ENCODE measurements at places on chromosomes 1 and 21.
A peak's percentile ranks its signal among the peaks of the same experiment; 100 is the strongest.

DNA sequence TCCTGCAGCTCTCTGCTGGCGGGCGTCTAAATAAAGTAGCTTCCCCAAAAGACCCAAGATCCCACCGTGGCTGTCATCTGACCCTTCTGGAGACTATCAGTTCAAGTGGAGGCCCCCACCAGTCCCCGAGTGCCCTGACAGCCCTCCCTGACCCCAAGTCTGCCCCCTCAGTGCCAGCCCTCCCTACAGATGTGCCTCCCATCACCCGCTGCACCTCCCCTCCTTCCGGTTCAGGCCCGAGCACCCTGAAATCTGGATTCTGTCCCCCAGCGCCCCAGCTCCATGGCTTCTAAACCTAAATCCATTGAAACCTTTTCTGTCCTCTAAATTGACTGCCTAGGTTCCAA, 595 bp downstream of the IL10RB start:
- no peak for DNase-seq

DNA sequence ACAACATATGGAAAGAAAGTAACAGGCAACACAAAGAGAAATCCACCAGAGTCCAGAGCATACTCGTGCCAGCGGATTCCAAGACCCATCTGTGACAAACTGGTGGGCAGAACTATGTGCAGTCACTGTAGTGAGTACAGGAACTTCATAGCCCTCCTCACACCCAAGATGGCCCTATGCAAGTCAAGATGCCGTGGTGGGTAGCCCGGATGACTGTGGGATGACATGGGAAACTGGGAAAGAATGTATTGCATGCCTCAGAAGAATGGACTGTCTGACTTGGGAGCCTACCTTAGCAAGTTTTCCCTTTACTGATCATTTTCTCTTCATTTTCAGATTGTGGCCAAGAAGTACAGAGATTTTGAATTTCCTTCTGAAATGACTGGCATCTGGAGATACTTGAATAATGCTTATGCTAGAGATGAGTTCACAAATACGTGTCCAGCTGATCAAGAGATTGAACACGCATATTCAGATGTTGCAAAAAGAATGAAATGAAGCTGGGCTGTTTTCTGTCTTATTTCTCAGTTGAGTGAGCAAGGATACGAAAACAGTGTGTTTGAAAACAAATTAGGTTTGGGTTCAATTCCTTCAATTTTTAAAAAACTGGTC, 47.3 kb downstream of the CLIC6 start:
- no peak for DNase-seq

- DNase-seq, result peak; percentile 85
These were observed 23.8 kb downstream of the KNCN start for GRCh38 chr1:46527474-46528296.

DNA sequence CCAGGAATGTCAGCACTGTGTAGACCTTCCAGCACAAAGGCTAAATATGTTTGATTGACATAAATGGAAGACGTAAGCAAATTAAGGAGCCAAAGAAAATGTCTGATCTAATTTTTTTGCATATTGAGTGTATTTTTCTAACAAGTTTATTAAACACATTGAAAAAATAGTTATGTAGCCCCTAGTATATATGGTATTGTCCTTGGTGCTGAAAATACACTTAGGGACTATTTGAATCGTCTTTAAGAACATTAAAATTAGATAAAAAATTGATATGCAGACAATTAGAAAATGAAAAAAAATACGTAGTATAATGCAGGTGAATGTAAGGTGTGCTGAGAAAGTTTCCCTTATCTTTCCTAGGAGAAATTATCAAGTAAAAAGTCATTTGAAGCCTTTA, 337.0 kb downstream of the OMA1 start:
- no peak for DNase-seq

DNA sequence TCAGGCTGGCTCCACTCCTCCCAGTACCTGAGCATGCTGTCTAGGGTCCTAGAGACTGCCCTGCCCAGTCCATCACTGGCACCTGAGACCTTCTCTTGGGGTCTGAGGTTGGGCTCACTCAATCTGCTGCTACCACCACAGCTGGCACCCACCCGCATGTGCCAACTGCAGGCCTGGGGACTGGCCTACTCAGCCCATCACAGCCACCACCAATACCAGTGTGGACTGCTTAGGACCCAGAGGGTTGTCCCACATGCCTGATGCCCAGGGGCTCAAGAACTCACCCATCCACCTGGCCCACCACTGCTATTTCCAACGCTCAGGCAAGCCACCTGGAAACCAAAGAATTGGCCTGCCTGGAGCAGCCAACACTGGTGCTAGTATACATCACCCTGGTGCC, 63.5 kb downstream of the CYP4B1 start:
- DNase-seq, result no peak

GRCh38 chr1:6927626-6928025, 142.4 kb downstream of the CAMTA1 start:
- no peak for DNase-seq

DNA sequence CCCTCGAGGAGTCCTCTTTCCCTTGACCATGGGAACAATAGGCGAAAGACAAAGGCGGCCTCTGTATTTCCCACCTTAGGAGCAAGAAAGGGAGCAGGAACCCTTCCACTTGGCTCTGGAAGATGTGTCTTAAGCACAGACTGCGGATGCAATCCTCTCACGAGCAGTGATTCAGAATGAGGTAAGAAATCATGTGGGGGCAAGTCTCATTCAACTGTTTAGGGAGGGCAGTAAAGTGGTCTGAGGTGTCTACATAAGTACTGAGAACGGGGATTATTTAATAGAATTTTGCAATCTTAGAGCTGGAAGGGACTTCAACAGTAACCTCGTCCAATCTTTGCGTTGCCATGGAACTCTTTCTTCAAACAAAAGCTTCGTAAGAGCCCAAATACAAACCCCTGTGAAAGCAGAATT, 1.6 kb upstream of the DYRK3 start:
- no peak for DNase-seq

DNA sequence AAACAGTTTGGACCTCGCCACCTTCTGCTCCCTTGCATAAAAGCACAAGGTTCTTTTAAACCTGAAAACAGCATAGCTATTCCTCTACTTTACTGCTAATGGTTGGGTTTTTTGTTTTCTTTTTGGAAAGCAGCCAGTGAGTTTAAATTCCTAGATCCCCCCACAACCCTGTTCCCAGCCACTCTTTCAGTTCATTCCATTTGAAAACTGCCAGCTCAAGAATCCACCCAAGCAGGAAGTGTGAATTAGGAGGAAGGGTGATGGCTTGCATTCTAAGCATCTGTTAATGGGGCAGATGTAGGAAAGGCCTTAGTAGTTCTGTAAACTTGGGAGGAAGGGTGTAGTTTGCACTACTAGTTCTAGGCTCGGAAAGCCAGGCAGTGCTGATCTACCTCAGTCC, 172.9 kb upstream of the HOOK1 start:
- no peak for DNase-seq

DNA sequence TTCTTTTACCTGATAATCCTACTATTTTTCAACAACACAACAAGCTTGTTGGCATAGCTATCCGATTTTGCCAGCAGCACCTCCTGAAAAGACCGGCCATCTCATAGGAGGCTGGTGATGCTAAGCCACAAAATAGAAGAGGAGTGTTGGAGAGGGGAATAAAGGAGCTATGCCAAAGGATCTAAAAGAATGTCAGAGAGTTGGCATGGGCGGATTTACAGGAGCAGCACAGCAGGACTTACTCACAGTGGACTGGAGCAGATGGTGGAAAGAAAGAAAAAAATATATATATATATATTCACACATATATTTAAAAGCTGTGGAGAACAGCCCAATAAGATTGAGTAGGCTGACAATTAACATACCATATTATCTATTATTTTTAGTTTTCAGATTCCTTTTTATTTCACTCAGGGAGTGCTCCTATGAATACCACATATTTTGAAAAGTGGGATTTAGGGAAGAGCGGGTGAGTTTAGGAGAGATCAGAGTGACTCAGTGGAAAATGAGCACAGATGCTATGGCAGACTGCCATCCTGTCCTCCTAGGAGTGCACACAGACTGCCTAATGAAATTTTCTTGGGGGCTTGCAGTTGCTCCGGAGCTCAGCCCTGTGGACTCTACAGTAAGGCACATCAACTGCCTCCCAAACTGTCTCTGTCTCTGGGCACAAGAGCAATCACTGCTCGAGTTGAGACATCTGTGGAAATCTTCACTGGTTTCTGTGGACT, 394.4 kb upstream of the CHRM3 start:
- DNase-seq, result no peak

DNA sequence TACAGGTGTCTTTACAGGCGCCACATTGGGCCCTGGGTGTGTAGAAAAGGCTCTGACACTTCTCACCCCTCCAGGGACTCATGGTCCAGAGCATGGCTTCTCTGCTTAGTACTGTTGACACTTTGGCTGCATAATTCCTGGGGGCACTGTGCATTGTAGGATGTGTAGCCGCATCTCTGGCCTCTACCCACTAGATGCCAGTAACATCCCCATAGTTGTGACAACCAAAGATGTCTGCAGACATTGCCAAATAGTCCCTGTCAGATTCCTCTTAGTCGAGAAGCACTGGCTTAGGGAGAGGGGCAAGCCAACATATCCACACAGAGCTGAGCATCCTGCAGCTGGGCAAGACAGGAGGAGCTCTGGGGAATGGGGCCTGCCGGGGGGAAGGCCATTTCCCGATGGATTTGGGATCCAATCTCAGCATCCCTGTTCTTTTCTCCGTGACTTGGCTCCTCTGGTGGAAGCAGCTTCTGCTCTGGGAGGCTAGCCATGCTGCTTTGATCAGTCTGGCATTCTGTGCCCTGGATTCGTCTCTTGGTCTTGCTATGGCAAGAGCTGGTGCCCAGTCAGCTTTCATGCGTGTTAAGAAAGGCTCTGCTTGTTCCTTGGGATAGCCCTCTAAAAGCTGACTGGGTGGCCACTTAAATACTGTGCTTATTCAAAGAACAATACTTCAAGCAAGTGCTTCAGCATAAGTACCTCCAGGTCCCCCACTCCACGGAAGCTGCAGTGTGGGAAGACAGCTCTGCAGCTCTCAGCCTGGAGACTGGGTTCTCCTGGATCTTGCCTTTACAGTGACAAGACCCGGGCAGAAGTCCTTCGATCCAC, 38.3 kb upstream of the SCMH1 start:
- no peak for DNase-seq

DNA sequence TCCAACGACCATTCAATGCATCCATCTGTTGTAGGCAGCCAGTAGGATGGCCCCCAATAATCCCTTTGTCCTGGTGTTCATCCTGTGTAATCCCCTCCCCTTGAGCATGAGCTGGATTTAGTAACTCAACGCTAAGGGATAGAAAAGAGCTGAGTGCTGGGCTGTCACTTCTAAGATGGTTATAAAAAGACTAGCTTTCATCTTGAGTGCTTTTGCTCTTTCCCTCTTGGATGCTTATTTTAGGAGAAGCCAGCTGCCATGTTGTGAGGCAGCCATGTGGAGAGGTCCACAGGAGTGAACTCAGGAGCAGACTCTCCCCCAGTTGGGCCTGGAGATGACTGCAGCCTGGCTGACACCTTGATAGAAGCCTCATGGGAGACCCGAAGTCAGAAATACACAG, 401.5 kb downstream of the VAV3 start:
- no peak for DNase-seq

- DNase-seq, result no peak
These were observed 51.4 kb downstream of the TNFSF18 start for GRCh38 chr1:172999349-172999748.

DNA sequence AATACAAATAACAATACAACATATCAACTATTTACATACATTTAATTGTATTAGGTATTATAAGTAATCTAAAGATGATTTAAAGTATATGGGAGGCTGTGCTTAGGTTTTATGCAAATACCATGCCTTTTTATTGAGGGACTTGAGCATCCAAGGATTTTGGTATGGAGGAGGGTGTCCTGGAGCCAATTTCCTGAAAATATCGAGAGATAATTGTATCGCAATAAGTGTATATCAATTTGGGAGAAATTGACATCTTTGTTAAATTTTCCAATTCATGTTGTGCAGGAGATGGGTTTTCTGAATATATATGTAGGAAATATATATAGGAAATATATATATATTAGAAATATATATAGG, 63.5 kb downstream of the ATP1A1 start:
- no peak for DNase-seq

- no peak for DNase-seq
These were observed 160.5 kb downstream of the PDE4B start for GRCh38 chr1:65953170-65953569.

GRCh38 chr1:174837386-174837785, 162.4 kb upstream of the CACYBP start:
- no peak for DNase-seq
